ENCODE measurements at places on chromosomes 2 and 18.
A peak's percentile ranks its signal among the peaks of the same experiment; 100 is the strongest.

- no peak for DNase-seq
These were observed 145.3 kb upstream of the ITGA4 start for GRCh38 chr2:181311837-181312236.

GRCh38 chr2:213151437-213152064, at the start of gene IKZF2:
TSS of gene IKZF2 (minus strand) at chr2:213151612. CDS start at chr2:213148629, 2,983 bp downstream.
- peak; percentile 86 for DNase-seq

GRCh38 chr2:70182689-70183088, 8.1 kb downstream of the C2orf42 start:
- DNase-seq: no peak

GRCh38 chr2:9703701-9704221, 73.0 kb upstream of the YWHAQ start:
- DNase-seq: no peak

GRCh38 chr2:223721746-223722145, 115.6 kb downstream of the AP1S3 start:
- no peak for DNase-seq

DNA sequence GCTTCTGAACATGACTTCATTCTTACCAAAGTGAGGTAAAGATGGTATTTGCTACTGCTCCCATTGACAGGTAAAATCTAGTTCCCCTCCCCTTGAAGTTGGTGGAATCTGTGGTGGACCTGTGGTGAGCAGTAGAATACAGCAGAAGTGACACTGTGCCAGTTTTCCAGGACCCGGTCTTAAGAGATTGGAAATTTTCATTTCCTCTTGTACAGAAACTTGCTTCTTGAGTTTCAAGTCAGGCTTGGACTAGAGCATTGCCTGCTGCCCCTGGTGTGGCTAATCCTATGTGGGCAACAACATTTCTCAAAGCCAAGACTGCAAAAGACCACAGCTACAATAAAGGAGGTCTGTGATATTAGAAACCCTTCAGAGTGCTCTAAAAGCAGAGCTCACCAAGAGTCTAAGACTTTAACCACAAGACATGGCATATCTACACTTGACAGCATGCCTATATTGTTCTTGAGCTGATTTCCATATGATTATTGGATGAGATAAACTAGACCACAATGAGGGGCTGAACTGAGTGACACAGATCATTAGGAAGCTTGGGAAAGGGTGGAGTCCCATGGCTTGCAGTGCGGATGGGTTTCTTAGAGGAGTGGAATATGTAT, 458.1 kb downstream of the BCL11A start:
- no peak for DNase-seq

- no peak for DNase-seq
These were observed 63.0 kb downstream of the TANK start for GRCh38 chr2:161223139-161223732.

- no peak for DNase-seq
These were observed 136.7 kb upstream of the CAVIN2 start for GRCh38 chr2:191983591-191983990.

- no peak for DNase-seq
These were observed 68.7 kb downstream of the DIS3L2 start for GRCh38 chr2:232030229-232030628.

GRCh38 chr2:201070948-201071478, 458 bp downstream of the HYCC2 start:
- DNase-seq: no peak

DNA sequence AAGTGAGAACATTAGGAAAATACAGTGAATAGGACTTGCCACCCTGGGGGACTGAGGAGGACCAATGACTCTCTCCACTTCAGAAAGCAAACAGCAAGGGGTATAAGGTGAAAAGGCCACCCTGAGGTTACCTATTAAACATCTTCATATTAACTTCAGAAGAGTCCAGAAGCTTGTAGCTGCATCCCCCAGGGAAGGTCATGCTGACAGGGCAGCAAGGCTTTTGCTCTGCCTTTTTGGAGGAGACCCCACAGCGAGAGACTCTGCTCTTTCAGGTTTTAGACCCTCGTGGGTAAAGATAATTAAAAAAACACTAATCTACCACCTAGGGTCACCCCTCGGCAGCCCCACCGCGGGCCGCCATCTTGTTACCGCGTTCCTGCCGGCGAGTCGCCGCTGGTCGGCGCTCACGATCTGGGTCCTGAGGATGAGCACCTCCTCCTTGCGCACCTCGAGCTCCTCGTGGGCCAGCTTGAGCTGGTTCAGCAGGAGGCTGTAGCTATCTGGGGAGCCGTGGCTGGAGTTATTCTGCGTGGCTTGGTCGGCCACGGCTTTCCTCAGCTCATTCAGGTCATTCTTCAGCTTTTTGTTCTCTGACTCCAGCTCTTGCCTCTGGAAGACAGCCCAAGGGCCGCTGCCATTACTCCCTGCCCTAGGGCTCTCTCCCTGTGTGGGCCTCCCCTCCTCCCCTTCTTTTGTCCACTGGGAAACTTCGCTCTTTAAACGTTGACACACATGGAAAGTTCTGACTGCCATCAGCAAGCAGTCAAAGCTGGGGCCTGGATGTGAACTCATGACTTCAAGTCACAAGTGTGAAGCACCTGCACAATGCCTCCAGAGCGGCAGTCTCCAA, 50.7 kb upstream of the ACAA2 start:
- peak; percentile 37 for DNase-seq

GRCh38 chr18:38525039-38525438, 959.4 kb upstream of the CELF4 start:
- DNase-seq: no peak

GRCh38 chr2:149125031-149125725, 86.7 kb downstream of the LYPD6B start:
- no peak for DNase-seq

GRCh38 chr2:160300203-160300602, 100.1 kb upstream of the ITGB6 start:
- no peak for DNase-seq

DNA sequence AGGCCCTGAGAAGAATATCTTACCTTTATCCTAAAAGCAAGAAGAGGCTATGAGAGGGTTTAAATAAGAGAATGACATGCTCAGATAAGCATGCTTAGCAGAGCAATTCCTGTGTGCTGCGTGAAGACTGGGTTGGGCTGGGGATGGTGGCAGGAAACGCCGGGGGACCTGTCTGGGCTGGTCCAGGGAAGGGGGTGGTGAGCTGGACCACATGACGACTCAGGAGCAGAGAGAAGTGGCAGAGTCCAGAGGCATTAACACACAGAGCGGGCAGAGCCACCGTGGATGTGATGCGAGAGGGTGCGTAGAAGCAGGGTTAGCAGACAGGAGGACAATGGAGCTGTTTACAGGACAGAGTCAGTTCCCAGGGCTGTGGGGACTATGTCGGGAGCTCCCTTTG, 84.5 kb downstream of the ZBTB7C start:
- DNase-seq: no peak

DNA sequence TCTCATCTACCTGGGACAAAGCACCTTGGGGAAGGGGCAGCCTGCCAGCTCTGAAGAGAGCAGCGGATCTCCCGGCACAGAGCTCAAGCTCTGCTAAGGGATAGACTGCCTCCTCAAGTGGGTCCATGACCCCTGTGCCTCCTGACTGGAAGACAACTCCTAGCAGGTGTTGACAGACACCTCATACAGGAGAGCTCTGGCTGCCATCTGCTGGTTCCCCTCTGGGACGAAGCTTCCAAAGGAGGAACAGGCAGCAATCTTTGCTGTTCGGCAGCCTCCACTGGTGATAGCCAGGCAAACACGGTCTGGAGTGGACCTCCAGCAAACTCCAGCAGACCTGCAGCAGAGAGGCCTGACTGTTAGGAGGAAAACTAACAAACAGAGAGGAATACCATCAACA, 549.9 kb upstream of the LRATD1 start:
- no peak for DNase-seq

DNA sequence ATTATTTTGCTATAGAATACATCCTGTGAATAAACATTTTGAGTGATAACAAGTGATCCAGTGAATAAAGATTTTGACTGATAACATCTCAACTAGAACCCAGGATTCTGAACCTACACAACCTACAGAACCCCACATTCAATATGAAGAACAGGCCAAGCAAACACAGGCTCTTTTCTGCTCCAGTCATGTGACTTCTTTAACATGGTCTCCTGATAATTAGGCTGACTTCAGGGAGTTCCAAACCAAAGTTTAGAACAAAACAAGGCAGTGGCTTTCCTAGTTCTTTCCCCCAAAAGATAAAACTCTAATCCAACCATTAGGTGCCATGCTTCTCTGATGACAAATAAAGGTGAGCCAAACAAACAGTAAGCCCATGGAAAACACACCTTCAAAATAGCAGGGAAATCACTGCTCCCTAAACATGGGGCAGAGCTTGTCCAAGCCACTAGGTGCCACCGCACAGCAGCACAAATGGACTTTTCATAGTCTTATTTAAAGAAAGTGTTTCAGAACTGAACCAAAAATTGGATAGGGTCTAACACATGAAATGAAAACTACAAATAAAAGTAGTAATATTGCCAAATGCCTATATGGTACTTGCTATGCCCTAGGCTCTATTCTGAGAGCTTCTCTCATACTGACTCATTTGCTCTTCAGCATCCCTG, 95.3 kb downstream of the EVA1A start:
- no peak for DNase-seq

DNA sequence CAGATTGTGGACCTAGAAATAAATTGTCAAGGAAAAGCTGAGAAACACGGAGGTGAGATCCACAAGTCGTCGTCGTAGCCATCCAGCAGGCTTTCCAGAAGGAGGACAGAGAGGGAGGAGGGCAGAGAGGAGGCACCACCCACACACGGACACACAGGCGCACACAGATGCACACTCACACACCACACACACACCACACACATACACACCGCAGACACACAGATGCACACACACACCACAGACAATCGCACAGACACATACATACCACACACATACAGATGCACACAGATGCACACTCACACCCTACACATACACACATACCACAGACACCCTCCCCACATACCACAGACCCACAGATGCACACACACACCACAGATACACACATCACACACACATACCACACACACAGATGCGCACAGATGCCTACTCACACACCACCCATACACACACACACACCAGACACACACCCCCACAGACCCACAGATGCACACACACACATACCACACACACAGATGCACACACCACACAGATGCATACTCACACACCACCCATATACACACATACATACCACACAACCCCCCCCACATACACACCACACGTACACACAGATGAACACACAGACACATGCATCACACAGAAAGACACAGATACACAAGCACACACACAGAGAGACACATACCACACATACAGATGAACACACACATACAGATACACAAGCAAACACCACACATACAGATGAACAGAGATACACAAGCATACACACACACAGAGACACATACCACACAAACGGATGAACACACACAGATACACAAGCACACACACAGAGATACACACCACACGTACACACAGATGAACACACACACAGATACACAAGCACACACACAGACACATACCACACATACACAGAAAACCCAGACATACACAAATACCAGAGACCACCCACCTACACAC, 12.7 kb upstream of the BOK start:
- DNase-seq: no peak

- no peak for DNase-seq
These were observed 266.8 kb upstream of the SIX3 start for GRCh38 chr2:44674473-44675284.

DNA sequence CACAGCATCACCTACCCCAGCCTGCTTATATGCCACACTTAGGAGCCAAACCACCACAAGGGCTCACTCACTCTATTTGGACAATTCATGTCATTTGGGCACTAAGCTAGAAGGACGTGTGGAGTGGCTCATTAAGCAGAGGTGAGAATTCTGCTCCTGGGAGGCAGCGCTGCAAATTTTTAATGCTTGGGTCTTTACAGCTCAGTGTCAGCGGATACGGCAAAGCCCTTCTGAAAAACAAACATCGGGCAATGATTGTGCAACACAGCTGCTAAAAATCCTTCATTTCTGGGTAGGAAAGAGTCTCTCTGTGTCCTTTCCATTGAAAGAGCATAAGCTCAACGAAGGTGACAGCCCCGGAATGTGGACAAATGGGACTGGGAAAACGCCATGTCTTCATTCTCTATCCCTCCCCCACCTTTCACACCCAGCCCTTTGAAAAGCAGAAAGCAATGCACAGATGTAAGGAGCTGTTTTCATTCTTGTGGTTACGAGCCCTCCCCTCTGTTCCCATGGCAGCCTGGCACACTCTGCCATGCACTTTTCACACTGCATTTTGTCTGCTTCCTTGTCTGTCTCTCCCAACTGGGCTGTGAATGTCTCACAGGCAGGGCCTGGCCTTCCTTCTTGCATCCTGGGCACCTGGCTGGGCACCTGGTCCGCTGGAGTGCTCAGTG, 16.0 kb downstream of the TMEM177 start:
- DNase-seq: no peak

DNA sequence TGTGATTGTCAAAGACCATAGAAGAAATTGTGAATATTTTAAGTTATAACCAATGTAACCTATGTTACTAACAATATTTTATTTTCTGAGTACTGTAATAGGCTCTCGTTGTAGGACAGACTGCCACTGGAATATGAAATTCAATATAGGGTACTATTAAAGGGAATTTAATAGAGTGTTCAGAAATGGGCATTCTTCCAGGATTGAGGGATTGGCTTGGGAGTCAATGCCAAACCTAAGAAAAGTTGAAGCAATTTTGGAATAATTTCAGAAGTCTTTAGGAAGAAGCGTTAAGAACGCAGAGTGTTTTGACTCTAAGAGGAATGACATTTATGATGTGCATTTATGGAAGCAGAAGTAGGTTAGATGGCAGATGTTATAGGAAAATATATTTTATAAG, 79.0 kb downstream of the ACVR2A start:
- DNase-seq: no peak

DNA sequence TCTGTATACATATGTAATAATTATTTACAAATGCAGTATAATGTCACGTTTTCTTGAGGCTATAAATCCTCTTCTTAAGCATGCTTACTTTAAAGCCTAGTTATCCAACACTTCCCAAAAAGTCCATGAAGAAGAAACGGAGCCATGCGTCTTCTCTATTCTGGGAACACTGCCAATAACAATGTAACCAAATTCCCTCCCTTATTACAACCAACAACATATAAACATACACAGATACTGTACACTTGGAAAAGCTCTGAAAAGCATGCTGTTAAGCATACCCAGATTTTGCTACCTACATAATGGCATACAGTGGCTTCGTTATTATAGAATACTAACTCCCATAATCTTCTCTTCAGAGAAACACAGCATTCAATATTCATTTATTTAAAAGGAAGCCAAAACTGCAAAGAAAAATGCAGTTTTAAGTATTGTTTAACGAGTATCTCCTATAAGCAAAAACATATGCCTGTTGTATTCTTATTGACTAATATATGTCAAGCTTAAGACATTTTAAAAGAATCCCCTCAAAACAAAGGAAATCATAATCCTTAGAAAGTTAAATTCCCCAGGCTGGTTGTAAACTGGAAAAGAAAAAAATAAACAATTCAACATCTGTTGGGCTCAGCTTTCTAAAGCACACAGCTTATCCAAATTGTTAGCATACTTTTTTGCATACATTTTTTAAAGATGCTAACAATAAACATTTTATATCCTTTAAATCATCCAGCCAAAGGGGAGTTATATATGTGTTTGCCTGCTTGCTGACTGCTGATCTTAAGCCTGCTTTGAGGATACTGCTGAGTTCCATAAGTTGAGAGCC, 83.4 kb downstream of the SLC25A12 start:
- no peak for DNase-seq

- DNase-seq: no peak
These were observed 131.3 kb upstream of the REV1 start for GRCh38 chr2:99621106-99621505.

Measured in left forelimb (tissue), 1 donor.